ENCODE measurements at places on chromosomes 6 and 20.

- no peak for DNase-seq
Measured at GRCh38 chr20:18377896-18378481, 88.8 kb downstream of the DZANK1 start.

DNA sequence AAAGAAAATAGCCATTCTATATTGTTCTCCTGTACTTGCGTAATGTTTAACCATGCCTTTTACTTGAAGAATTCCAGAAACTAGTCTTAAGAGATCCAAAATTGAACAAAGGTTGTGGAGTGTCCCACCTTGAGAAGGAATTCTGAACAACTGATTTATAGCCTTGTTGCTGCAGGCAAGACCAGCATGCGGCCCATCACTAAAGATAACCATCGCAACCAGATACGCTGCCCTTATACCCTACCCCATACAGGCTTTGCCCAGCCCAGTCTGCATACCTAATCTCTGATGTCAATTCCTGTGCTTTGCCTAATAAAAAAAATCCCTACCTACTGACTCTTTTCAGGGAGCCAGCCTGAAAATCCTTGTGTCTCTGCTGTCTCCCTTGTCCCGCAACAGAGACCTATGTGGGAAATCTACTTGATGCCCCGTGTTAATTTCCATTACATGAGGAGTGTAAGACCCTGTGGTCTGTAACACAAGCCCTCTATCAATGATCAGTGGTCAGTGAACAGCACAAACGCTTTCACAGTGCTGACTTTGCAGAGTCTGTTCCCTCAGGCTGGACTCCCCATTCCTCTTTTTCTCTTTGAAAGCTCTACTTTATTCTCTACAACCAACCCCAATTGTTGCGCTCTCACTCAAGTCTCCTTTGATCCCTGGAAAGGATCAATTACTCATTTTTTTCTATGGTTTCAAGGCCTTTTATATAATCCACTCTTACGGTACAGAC, 125.7 kb upstream of the BTBD3 start:
- DNase-seq: no peak

GRCh38 chr6:125354649-125355048, 52.9 kb upstream of the HDDC2 start:
- no peak for DNase-seq

- no peak for DNase-seq
Measured at GRCh38 chr6:114997813-114998292, 655.0 kb upstream of the HS3ST5 start.

DNA sequence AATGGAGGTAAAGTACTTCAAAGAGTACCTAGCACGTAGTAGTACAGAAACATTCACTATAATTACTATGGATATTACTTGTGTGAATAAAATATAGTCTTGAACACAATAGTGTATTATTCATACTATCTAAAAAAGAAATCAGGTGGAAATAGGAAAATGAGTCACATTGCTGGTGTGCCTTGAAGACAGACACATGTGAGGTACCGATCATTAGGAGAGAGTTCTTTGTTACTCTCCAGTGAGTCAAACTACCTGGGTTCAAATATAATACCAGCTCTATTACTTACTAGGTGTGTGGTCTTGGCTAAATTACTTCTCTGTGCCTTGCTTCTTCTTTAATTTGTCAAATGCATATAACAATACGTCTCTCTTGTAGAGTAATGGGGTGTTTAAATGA, 50.8 kb upstream of the BEND6 start:
- no peak for DNase-seq

GRCh38 chr20:58094160-58094559, 134.3 kb downstream of the ANKRD60 start:
- no peak for DNase-seq

- DNase-seq: no peak
Measured at GRCh38 chr6:144314562-144314961, 29.4 kb downstream of the UTRN start.

DNA sequence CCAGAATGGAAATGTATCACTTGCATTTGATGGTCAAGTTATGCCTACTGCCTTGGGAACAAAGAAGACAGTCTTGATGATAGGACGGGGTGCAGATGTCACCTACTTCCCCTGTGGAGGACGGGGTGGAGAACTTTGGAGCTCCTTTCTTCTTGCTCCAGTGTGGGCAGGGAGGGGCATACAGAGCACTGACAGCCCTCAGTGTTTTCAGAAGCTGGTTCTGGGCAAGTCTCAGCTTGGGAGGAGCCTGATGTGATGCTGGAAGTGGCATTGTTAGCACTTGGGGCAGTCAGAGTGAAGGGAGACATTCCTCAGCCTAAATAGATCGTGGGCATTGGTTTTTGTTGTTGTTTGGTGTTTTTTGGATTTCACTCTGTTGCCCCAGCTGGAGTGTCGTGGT, 59.7 kb downstream of the SYNJ2 start:
- no peak for DNase-seq
